ENCODE measurements at places on chromosomes 2 and 18.

GRCh38 chr2:112959109-112959812 lies 18.5 kb upstream of the IL36G start:
- H3K27ac ChIP-seq = no peak overlapping the region
- no peak for DNase-seq
- peaks cover 10% of the 10 kb centered on the region for H3K27me3 ChIP-seq
- H3K4me1 ChIP-seq = no peaks in the 10 kb centered on the region

- H3K36me3 ChIP-seq = no peaks in the 10 kb centered on the region
- no peaks in the 10 kb centered on the region for H3K4me1 ChIP-seq
- peaks cover 23% of the 10 kb centered on the region for H3K27me3 ChIP-seq
- no peak for DNase-seq
Observed at GRCh38 chr2:173762864-173763263, 202.3 kb downstream of the SP3 start.

- no peak overlapping the region for H3K4me3 ChIP-seq
- H3K27me3 ChIP-seq = no peaks in the 10 kb centered on the region
- H3K36me3 ChIP-seq = peaks cover 20% of the 10 kb centered on the region
- peaks cover 5% of the 10 kb centered on the region for H3K4me1 ChIP-seq
- DNase-seq = no peak
Observed at GRCh38 chr2:46381871-46382270, 84.7 kb downstream of the EPAS1 start.

- DNase-seq = no peak
- H3K4me1 ChIP-seq = peaks cover 40% of the 10 kb centered on the region
- no peak overlapping the region for H3K27ac ChIP-seq
- no peaks in the 10 kb centered on the region for H3K36me3 ChIP-seq
- no peaks in the 10 kb centered on the region for H3K27me3 ChIP-seq
Observed at GRCh38 chr2:37679072-37679695, 7.7 kb upstream of the CDC42EP3 start.

- H3K27ac ChIP-seq = no peak overlapping the region
- DNase-seq = no peak
- no peaks in the 10 kb centered on the region for H3K4me1 ChIP-seq
- H3K36me3 ChIP-seq = no peaks in the 10 kb centered on the region
- H3K4me3 ChIP-seq = no peak overlapping the region
- no peaks in the 10 kb centered on the region for H3K27me3 ChIP-seq
Observed at GRCh38 chr2:48902521-48902920, 147.0 kb upstream of the LHCGR start.

DNA sequence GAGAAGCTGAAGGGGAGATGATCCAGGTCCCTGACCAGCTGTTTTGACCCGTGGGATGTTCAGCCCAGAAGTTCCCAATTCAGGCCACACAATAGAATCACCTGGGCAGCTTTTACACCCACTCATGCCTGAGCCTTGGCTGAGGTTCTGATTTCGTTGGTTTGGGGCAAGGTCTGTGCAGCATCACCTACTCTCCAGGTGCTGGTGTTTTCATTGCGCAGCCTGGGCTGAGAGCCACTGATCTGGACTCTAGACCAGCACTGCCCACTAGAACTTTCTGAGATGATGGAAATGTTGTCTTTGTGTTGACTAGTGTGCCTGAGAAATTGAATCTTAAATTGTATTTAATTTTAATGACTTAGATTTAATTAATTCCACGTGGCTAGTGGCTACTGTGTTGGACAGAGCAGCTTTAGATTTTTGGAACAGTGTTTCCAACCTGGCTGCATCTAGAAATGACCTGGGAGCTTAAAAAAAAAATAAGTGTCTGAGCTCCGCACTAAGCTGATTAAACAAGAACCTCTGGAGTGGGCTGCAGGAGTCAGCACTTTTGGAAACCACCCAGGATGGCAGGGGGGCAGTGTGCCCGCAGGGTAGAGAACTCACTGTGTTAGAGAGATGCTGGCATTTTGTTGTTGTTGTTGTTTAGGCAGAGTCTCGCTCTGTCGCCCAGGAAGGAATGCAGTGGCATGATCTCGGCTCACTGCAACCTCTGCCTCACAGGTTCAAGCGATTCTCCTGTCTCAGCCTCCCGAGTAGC lies 33.7 kb downstream of the DYSF start:
- peaks cover 19% of the 10 kb centered on the region for H3K27me3 ChIP-seq
- DNase-seq = no peak
- H3K4me1 ChIP-seq = no peaks in the 10 kb centered on the region
- H3K27ac ChIP-seq = no peak overlapping the region
- no peak overlapping the region for H3K4me3 ChIP-seq

GRCh38 chr18:24198461-24198860 lies 59.6 kb downstream of the CABYR start:
- H3K4me1 ChIP-seq = no peaks in the 10 kb centered on the region
- H3K27me3 ChIP-seq = peaks cover 1% of the 10 kb centered on the region
- no peak overlapping the region for H3K27ac ChIP-seq
- H3K4me3 ChIP-seq = no peak overlapping the region

Measured in HFFc6 (cell line).